SK-N-SH treated with all-trans-retinoic acid at 6 μM for 48 hours (cell line): ENCODE measurements at places on chromosomes 2 and 18.

DNA sequence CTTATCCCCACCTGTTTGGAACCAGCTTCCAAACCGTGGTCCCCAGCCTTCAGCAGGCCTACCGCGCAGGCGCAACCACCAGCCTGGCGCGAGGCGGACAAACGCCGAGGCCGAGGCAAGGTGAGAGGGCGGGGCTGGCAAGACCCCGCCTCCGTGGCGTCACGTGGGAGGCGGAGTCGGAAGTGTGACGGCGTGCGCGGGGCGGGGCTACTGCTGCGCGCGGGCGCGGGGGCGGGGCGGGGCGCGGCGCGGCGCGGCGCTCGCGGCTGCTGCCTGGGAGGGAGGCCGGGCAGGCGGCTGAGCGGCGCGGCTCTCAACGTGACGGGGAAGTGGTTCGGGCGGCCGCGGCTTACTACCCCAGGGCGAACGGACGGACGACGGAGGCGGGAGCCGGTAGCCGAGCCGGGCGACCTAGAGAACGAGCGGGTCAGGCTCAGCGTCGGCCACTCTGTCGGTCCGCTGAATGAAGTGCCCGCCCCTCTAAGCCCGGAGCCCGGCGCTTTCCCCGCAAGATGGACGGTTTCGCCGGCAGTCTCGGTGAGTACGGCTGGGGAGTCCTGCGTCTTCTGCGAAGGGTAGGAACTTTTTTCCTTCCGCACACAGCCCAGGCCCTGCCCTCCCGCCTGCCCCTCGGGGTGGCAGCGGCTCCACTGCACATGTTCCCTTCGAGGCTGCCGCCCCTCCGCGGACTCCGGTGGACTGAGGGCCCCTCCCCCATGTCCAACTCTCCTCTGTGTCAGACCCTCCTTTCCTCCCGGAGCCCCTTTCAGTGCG lies at the start of gene EML4:
TSS of gene EML4 (plus strand) at position 254 of the 774 bp plus-strand sequence. CDS start at position 513, 259 bp downstream.
- ATAC-seq = peak; percentile 73

DNA sequence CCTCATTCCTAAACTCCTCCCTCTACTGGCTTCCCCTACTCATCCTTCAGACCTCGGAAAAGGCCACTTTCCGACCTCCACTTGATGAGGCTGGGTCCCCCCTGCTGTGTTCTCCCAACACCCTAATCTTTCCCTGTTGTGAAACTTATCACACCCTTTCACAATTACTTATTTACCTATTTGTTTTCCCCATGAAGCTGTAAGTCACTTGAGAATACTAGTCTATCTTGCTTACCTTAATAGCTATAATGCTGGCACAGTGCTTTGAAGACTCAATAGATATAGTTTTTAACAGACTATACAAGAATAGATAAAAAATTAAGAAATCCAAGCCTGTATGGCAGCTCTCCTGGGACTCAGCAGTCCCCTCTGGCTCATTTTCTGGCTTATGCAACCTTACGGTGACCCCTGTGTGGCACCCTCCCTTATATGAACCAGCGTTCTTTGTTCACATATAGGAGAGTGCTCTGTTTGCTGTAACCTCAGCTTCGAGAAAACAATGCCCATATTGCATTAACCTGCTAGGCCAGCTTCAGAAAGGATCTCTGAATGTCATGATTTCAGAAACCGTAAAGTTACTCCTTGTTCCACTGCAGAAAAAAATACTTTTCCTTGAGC lies 220.4 kb upstream of the PKDCC start:
- no peak for ATAC-seq

- no peak for ATAC-seq
These were observed 205.7 kb downstream of the ASB1 start for GRCh38 chr2:238632181-238633060.

GRCh38 chr2:54194761-54195750 lies 61.0 kb downstream of the TSPYL6 start:
- ATAC-seq = no peak

GRCh38 chr18:57113799-57114420 lies 33.0 kb upstream of the BOD1L2 start:
- no peak for ATAC-seq

DNA sequence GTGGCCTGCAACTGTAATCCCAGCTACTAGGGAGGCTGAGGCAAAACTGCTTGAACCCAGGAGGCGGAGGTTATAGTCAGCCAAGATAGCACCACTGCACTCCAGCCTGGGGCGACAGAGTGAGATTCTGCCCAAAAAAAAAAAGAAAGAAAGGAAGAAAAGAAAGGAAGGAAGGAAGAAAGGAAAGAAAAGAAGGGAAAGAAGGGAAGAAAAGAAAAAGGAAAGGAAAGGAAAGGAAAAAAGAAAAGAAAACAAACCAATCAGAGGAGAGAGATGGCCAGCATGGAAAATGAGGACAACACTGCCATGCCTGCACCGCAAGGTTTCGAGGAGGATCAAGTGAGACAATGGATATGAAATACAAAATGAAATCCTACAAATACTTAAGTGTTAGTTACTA lies 34.7 kb downstream of the NOL10 start:
- no peak for ATAC-seq

DNA sequence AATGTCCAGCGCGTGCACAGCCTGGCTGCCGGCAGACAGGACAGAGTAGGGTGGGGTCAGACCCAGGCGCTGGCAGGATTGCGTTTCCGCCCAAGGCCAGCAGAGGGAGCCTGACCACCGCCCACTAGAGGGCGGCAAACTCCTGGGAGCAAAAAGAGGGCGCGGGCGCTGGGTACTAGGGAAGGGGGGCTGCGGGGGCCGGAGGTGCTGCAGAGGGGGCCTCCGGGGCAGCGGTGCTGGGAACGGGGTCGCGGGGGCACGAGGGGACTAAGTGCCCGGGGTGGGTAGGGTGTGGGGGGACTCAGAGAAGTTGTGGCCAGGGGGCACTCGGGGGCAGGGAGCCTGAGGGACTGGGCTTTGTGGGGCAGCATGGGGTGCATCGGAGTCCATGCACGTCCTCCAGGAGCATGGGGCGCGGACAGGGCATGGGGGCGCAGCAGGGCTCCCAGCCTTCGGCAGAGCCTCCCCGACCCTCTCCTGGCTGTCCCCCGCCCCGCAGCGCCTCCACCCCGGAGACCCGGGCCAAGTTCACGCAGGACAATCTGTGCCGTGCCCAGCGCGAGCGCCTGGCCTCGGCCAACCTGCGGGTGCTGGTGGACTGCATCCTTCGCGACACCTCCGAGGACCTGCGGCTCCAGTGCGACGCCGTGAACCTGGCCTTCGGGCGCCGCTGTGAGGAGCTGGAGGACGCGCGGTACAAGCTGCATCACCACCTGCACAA lies 3.2 kb downstream of the TEKT4 start:
- peak; percentile 95 for ATAC-seq

GRCh38 chr2:124626993-124627392 lies 601.9 kb downstream of the CNTNAP5 start:
- ATAC-seq = no peak
